SW 1271 (cell line): ENCODE measurements at places on chromosomes 11 and 22.

DNA sequence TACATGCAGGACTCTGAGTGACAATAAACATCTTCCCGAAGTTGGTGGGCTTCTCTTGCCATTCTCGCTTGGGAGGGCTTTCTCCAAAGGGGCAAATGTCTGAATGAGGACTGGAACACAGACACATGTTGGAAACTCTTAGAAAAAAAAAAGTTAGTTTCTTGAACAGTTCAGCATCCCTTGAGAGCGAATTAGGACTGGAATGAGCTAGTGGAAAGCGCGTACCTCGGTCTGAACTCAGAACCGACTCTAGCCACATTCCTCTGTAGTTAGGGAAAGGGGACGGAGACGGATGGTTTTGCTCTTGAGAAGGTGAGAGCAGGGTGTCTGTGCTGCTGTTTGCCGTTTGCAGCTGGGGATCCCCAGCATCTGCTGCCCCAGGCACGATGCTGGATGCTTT is 517.3 kb downstream of the TBC1D22A start:
- DNase-seq, result no peak

GRCh38 chr11:3623121-3623520 is 18.7 kb downstream of the ART5 start:
- no peak for DNase-seq

- no peak for DNase-seq
Observed at GRCh38 chr11:83092488-83093384, 21.0 kb upstream of the RAB30 start.

DNA sequence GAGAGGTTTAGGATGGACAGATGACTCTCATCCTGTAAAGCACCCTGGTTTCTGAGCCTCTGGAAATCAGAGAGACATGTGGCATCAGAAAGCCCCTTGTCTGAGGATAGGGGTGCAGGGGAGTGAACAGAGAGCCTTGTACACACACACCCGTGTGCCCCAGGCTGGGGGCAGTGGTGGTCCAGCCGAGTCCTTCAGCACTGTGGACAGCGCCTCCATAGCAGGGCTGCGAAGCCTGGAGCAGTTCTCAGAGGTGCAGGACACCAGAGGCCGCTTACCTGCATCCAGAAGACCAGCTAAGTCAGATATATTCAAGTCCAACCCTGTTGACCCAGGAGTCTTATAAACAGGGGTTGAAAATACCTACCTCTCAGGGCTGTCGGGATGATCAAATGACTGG is 11.5 kb upstream of the IGSF9B start:
- no peak for DNase-seq

DNA sequence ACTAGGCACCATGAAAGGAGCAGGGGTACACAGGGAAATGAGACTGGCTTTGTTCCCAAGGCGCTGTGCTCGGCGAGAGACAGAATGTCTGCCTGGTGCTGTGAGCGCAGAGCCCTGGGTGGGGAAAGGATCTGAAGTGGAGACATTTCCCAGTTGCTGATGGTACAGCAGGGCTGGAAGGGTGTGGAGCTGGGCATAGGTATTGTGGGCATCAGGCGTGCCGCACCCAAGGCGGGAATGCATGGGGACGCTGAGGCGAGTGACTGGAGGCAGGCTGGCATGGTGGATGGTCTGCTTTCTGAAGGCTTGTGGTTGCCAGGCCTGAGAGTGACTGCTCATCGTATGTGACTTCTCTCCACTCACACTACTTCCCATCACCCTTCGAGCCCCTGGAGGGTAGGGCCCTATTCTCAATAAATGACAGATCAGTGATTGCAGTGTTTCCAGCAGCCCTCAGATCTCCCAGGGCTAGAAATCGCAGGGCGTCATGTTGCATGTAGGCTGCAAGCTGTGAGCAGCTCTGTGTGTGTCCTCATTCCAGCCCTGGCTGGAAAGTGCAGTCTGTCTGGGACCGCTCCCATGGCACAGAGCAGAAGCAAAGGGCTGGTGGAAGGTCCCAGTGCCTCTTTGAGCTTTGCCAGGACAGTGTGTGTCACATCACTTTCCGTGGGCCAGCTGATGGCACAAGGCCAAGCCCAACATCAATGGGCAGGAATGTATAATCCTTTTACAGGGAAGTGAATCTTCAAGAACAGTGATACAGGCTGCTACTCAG is 67.7 kb downstream of the TBC1D22A start:
- DNase-seq, result no peak

DNA sequence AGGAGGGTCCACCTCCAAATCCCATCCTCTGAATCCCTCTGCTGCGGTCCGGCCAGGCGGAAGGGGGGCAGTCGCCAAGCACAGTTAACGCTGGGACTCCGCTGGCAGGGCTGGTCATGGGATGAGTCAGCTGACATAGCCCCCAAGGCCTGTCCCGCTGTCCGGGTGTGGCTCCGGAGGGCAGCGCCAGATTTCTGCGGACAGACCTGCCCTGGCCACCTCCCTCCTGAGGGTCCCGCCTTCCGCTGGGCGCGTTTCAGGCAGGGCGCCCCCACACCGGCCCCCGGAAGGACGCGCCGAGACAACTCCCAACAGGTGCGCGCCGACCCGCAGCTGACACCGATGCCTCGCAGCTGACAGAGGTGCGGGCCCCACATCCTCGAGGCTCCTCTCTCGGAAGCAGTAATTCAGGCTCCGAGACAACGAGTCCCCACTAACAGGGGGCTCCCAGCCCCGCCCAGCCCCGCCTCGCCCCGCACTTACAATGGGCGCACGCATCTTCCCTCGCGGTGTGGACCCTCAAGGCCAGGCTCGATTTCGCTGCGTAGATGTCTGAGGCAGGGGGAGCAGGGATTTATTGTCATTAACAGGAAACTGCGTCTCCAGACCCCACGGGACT is 607 bp downstream of the PLAAT3 start:
- no peak for DNase-seq

DNA sequence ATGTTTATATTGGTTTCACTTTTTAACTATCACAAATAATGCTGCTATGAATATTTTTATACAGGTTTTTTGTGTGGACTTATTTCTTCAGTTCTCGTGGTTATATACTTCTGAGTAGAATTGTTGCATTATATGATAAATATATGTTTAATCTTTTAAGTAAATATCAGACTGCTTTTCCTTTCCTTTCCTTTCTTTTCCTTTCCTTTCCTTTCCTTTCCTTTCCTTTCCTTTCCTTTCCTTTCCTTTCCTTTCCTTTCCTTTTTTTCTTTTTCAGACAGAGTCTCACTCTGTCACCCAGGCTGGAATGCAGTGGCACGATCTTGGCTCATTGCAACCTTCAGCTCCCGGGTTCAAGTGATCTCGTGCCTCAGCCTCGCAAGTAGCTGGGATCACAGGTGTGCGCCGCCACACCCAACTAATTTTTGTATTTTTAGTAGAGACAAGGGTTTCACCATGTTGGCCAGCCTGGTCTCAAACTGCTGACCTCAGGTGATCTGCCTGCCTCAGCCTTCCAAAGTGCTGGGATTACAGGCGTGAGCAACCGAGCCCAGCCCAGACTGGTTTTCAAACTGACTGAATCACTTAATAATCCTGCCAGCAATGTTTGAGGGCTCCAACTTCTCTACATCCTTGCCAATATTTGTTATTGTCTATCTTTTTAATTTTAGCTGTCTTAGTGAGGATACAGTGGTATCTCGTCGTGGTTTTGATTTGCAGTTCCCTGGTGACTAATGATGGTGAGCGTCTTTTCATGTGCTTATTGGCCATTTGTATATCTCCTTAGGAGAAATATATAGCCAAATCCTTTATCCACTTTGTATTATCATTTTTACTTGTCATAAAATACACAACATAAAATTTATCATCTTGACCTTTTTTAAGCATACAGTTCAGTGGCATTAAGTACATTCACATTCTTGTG is 21.9 kb downstream of the HTR3B start:
- no peak for DNase-seq

- no peak for DNase-seq
Observed at GRCh38 chr22:44667829-44668189, 34.2 kb upstream of the PRR5 start.

- DNase-seq, result no peak
Observed at GRCh38 chr11:43523632-43524031, 156.9 kb upstream of the HSD17B12 start.

GRCh38 chr11:1604181-1604580 is 4.1 kb downstream of the KRTAP5-3 start:
- no peak for DNase-seq
